ENCODE measurements at places on chromosomes 13 and 19.

DNA sequence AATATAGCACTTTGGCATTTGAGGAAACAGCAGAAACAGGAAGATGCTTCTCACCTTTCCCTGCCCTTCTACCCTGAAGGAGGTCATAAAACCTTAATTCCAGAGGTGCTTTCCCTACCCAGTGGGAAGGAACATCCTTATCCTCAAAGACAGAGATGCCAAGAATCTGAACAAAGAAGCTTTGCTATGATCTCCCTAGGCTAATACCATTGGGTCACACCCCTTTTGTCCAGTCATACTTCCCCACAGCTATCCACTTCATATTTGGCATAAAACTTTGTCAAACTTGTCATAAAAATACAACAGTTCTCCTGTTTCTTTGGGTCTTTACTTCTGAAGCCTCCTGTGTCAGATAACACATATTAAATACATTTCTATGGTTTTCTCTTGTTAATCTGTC lies 21.7 kb upstream of the RXFP2 start:
- peak; percentile 29 for ATAC-seq

DNA sequence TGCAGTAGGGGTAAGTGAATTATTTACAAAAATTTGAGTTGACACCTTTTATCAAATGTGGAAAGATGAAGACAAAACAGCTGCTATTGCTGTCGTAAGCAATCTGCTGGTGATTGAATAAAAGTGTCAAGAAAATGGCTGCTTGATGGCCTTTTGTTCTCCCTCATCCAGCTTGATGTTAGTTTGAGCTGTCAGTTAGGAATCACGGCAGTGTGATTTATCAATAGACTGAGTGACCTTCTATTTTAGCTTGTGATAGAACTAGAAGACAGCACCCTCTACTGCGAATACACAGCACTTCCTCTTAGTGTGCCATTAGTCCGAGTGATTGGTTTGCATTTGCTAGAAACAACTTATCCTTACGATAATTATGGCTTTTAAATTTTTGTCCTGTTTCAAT lies 76.3 kb downstream of the MZT1 start:
- ATAC-seq: no peak

DNA sequence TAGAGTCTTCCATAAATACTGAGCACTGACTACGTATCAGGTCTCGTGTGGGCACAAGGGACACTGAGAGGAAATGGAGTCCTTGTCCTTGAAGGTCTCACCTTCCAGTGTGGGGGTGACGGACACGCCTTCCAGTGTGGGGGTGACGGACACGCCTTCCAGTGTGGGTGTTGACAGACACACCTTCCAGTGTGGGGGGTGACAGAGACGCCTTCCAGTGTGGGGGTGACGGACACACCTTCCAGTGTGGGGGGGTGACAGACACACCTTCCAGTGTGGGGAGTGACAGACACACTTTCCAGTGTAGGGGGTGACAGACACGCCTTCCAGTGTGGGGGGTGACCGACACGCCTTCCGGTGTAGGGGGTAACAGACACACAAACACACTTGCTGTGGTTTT lies 14.3 kb upstream of the EDDM13 start:
- ATAC-seq: no peak

- no peak for ATAC-seq
These were observed 476.5 kb downstream of the MYO16 start for GRCh38 chr13:109105899-109106298.

GRCh38 chr13:73365252-73365651 lies 306.4 kb downstream of the KLF5 start:
- peak; percentile 38 for ATAC-seq

DNA sequence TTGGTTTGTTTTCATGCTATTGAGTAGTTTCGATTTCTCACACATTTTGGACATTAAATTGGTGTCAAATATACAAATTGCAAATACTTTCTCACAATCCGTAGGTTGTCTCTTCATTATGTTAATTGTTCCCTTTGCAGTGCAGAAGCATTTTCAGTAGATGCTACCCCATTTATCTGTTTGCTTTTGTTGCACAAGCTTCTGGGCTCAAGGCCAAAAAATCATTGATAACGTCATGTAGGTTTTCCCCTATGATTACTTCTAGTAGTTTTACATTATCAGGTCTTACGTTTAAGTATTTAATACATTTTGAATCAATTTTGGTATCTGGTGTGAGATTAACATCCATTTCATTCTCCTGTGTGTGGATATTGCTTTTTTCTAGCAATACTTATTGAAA lies 14.0 kb upstream of the ZNF347 start:
- ATAC-seq: no peak

DNA sequence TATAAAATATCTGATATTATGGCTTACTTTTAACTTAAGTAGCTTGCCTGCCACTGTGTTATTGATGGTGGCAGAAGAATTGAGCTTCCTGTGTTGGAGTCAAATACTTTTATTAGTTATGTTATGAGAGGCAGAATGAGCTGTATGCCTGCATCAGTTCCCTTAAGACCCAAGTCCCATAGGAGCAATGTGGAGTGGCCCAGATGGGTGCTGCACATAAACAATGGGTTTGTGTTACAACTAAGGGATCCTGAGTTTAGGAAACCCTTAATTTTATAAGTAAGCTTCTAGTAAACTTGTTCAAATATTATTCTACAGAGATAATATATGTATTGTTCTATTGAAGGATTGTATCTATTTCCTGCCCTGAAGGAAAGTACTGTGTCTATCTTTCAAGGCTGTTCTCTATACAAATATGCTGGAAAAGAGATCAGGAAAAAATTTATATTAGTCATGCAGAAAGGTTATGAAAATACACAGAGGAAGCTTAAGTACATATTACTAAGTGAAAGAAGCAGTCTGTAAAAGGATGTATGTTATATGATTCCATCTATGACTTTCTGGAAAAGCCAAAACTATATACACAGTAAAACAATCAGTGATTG lies 2018.0 kb upstream of the PCDH20 start:
- no peak for ATAC-seq

GRCh38 chr13:93473441-93474270 lies 247.0 kb downstream of the GPC6 start:
- no peak for ATAC-seq

DNA sequence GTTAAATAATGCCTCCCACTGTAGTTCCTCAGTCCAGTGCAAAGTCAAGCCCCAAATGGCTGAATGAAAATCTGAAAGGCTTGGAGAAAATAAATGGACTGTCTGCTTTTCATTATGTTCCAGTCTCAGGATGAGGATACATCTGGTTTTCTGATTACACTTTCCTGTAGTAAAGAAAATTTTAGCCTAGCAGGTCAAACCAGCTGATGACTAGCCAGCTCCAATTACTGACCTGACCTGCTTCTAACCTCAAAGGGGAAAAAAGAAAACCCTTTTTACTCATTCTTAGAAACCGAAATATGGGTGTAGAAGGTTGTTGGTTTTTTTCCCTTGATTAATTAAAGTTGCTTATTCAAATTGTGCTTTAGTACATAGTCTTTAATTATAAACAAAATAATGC lies 418.4 kb downstream of the EFNB2 start:
- ATAC-seq: peak; percentile 59

DNA sequence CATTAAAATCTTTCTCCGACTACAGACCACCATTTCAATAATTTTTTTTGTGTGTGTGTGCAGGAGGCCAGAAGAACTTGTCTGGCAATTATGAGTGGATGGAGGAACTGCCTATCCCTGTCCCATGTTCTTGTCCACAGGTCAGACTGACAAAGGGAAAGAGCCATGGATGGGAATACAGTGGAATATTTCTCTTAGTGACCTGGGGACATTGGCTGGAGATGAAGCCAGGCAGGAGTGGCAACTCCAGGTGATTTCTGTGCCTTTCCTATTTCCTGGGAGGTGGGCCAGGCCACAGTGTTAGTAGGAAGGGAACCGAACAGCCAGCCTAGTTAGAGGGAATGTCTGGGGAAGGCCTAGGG lies 3.7 kb downstream of the PSG9 start:
- ATAC-seq: no peak

DNA sequence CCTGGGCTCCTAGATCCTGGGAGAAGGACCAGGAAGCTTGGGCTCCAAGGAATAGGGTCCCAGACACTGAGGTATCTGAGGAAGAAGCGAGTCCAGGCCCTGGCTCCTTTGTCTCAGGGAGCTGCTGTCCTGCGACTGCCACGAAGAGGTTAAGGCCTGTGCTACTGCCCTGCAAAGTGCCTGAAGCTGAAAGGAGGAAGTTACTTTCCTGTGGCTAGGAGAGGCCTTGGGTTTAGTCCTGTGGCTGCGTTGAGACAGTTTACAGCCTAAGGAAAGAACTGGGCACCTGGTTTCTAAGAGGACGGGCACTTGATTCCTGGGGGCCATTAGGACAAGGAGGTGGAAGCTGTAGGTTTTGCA lies 2.8 kb downstream of the MYADM start:
- ATAC-seq: no peak

GRCh38 chr13:46612267-46612666 lies 59.3 kb downstream of the LRCH1 start:
- no peak for ATAC-seq

DNA sequence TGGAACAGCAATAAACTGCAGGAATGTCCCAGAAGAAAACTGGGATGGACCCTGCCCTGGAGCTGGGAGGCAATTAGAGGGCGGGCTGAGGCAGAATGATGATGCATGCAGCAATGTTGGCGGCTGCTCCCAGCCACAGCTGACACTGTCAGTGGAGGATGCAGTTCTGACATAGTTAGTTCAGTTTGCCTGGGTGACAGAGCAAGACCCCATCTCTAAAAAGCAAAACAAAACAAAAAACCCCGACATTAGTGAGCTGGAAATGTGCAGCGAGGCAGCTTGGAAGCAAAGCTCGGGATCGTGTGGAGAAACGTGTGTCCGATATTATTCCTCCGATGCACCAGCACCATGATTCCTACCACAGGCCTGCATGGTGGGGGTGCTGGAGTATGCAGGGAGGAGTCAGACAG lies 110.1 kb upstream of the UQCRFS1 start:
- no peak for ATAC-seq

GRCh38 chr19:11191273-11191755 lies 6.0 kb downstream of the KANK2 start:
- ATAC-seq: peak; percentile 53

DNA sequence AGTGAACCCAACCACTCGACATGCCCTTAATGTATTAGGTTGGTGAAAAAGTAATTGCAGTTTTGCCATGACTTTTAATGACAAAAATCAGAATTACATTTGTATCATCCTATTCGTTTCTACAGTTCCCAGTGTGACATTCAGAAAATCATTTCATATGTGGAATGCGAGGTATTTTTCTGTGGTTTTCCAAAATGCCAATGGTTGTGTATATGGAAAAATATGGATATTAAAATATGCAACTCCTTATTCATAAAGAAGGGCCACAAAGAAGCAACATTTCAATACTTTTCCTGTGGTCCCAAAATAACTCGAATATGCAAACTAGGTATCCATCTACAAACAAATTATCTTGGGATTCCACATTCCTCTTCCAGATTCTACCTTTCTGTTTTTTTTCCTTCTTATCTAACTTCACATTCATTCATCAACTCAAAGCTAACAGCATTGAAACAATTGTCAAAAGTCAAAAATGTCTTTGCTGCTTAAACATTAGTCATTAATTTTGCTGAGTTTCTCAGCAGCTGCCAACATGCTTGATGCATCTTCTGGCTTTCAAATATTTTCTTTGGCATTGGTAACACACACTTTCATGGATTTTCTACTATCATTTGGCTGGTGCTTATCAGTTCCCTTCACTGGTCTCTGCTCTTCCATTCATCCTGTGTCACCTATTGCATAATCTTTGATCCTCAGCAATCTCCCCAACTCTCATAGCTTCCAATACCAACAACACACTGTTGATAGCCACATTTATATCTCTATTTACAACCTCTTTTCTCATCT lies 1445.4 kb downstream of the EFNB2 start:
- ATAC-seq: no peak

DNA sequence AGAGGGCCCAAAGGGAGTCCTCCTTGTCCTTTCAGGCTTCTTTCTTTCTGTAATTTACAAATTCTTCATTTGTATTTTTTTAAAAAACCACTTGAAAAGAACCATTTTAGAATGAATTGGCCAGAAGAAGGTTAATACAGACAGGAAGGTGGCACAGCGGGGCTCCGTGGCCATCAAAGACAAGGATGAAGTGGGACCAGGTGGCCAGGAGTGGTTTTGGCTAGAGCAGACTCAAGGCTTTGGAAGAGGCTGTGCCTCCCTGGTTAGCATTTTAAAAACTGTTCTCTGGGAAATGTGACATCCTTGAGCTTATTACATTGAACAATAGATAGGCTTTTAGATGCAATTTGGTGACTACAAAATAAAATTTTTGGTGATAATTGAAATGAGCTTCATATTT lies 48.4 kb downstream of the ATP8A2 start:
- no peak for ATAC-seq

GRCh38 chr19:10874024-10874423 lies 2.7 kb downstream of the CARM1 start:
- no peak for ATAC-seq

DNA sequence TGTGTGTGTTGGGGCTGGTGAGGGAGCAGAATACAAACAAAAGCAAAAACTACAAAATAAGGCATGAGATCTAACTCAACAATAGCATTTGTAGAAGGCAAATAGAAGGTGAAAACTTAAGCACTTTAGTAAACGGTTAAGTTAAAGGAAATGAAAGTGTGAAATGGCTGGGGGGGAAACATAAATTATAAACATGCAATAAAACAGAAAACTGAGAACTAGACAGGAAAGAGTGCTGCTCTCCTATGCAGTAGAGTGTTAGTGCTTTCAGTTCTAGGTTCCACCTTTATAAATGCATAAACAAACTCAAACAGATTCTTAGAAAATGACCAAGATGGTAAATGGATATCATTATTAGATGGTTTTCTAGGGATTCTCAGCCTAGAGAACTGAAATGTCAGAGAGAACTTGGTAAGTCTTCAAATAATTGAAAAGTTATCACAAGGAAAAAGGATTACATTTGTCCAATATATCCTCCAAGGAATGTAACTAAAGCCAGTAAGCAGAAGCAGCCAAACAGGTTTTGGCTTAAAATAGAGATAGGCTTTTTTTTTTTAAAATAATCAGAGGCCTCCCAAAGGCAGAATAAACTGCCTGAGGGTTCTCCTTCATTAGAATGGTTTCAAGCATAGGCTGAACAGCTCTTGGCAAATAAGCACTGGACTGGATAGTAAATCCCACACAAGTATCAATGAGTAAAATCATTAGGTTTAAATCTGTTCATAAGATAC lies 23.3 kb downstream of the RBM26 start:
- ATAC-seq: peak; percentile 35

All from esophagus mucosa (tissue), 1 donor.